Stimulated activated CD4-positive, alpha-beta T cell treated with anti-CD3 and anti-CD28 coated beads, Interleukin-15, amount 100 ng/mL, for 1 hour (primary cell): ENCODE measurements at places on chromosomes 12 and 14.

DNA sequence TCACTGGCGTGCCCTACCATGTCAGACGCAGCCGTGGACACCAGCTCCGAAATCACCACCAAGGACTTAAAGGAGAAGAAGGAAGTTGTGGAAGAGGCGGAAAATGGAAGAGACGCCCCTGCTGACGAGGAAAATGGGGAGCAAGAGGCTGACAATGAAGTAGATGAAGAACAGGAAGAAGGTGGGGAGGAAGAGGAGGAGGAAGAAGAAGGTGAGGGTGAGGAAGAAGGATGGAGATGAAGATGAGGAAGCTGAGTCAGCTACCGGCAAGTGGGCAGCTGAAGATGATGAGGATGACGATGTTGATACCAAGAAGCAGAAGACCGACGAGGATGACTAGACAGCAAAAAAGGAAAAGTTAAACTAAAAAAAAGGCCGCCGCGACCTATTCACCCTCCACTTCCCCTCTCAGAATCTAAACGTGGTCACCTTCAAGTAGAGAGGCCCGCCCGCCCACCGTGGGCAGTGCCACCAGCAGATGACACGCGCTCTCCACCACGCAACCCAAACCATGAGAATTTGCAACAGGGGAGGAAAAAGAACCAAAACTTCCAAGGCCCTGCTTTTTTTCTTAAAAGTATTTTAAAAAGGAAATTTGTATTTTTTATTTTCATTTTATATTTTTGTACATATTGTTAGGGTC, 13.2 kb downstream of the TRIP11 start:
- DNase-seq = no peak

DNA sequence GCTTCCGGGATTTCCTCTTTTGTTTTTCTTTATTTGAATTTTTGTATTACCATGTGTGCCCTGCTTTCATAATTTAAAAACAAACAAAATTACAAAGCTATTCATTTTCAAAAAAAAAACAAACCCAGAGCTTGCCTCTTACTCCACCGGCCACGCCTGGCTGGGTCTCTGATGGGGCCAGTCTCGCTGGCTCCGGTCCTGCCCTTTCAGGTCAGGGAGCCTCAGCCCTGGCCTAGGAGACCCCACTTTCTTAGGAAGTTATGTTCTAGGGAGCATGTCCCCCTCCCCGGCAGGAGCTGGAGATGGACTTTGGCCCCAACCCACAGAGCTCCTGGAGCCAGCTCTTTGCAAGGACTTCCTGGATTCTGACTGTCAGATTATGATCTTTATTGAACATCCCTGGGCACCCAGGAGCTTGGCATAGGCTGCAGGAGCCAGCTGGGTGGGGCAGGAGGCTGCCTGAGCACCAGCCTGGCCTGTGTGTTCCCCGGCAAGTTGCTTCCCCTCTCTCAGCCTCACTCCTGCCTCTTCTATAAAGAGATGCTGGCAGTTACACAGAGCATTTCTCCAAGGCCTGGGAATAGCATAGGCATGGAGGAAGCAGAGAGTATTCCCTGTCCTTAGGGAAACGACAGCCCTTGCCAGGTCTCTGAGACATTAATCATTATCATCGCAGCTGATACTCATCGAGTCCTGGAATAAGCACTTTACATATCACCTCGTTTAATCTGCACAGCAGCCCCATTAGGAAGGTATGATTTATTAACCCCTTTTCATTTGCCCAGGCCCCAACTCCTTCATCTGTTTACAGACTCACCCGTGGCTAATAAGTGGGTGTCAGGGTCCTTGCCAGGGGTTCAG, 3.5 kb downstream of the DEGS2 start:
- no peak for DNase-seq

GRCh38 chr12:94561943-94562411, 88.4 kb downstream of the TMCC3 start:
- no peak for DNase-seq

- DNase-seq = no peak
Measured at GRCh38 chr14:54200726-54201125, 196.1 kb upstream of the CDKN3 start.

DNA sequence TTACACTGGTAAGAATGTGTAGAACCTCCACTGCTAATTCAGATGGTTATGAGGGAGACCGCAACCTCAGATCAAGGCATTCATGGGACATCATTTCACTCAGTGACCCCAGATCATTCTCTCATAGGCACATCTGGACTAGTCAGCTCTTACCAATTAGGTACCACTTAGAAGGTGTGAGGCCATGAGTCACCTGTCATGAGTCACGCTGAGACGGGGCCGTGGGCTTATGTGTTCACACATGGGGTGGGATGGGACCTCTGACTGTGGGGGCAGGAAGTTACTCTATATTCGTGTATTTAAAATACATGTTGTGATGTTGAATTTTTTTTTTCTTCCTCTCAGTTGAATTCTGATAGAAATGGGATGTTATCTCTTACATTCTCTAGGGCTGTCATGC, 55.9 kb downstream of the CCDC92 start:
- DNase-seq = no peak

DNA sequence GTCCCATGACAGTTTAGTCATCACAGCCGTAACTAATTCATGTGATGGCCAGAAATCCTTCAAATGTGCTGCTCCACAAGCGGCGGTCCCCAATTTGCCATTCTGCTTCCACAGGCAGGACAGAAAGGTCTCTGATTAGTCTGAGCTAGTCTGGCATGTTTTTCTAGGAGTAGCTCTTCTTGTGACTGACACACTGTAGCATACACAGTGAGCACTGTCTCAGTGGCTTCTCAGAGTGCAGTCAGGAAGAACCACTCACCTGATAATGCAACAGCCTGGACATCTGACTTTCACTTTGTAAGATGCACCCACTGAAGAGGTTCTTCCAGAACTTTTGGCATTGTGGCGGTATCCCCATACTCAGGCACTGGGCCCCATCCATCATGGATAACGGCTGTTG, 1266.2 kb downstream of the TMEM121 start:
- no peak for DNase-seq

- DNase-seq = no peak
Measured at GRCh38 chr14:90607141-90607540, 209.1 kb downstream of the TTC7B start.

GRCh38 chr14:100236881-100237280, 2.1 kb upstream of the YY1 start:
- DNase-seq = no peak

- DNase-seq = no peak
Measured at GRCh38 chr14:82779301-82779700, 1245.6 kb upstream of the SEL1L start.

GRCh38 chr14:72616294-72616693, 277.6 kb downstream of the DPF3 start:
- DNase-seq = no peak

- DNase-seq = no peak
Measured at GRCh38 chr14:74368441-74368840, 20.2 kb downstream of the VRTN start.

GRCh38 chr12:111225307-111225706, 143.6 kb downstream of the PHETA1 start:
- DNase-seq = no peak

DNA sequence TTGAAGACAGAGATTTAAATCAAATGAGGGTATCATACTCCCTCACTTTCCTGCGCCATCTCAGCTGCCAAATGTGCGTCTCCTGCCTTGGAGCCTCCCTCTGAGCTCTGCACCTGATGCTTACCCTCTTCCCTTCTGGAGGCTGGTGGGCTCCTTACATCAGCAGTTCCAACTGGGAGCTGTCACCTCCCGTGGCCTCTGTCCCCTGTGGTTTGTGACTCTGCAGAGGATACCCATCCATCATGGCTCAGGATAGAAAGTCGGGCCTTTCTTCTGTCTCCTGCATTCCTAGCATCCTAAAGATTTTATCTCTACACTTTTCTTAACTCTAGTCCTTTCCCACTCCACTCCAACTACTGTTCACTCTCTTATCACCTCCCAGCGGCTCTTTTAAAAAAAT, 570.6 kb downstream of the BCL11B start:
- no peak for DNase-seq

GRCh38 chr12:112176321-112177010, 51.1 kb downstream of the TRAFD1 start:
- no peak for DNase-seq

DNA sequence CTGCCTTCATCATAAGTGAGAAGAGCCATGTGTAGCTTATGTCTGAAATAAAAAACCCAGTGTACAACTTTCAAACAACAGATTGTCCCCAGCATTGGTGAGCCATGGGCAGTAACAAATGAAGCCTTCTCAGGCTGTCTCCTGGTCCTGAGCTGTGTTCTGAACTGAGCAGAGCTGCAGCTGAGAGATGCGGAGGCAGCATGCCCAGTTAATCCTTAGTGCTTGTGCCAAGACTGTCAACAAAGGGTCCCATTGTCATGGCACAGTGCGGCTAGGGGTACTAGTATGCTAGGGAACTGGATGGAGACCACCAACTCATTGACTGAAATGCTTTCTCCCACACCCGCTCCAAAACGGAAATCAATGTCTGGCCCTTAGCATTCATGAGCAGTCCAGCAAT, 154.3 kb downstream of the RMST start:
- no peak for DNase-seq

DNA sequence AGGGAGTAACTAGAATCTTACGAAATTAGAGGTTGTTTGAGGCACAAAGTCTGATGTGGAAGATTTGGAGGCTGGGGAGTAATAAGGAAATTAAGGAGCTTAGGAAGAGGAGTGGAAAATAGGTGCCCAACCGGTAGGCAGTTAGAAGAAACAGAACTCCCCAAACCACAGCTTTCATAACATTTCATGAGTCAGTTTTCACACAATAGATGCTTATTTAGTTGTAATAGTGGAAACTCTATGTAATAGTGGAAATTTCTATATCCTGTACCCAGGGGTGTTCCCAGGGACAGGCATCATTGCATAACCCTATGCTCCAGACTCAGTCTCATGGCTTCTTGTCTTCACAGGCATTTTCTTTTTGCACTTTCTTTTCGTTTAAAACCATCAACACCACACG, 8.3 kb downstream of the C3AR1 start:
- DNase-seq = no peak

- no peak for DNase-seq
Measured at GRCh38 chr12:57491393-57492280, 3.8 kb downstream of the MARS1 start.

DNA sequence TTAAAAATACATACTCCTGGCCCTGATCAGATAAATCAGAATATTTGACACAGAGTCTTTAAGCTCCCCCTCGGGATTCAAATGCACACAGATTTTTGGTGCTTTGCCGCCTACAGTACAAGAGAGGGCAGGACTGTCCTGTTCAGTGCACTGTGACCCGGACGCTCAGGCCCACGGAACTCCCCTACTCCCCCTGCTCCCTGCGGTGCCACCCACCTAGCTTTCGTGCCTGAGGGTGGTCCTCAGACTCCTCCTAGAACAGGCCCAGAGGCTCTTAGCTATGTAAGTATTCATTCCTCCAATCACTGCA, 13.7 kb upstream of the SERPINA3 start:
- DNase-seq = no peak

- no peak for DNase-seq
Measured at GRCh38 chr12:47359310-47360092, 279.7 kb upstream of the AMIGO2 start.

DNA sequence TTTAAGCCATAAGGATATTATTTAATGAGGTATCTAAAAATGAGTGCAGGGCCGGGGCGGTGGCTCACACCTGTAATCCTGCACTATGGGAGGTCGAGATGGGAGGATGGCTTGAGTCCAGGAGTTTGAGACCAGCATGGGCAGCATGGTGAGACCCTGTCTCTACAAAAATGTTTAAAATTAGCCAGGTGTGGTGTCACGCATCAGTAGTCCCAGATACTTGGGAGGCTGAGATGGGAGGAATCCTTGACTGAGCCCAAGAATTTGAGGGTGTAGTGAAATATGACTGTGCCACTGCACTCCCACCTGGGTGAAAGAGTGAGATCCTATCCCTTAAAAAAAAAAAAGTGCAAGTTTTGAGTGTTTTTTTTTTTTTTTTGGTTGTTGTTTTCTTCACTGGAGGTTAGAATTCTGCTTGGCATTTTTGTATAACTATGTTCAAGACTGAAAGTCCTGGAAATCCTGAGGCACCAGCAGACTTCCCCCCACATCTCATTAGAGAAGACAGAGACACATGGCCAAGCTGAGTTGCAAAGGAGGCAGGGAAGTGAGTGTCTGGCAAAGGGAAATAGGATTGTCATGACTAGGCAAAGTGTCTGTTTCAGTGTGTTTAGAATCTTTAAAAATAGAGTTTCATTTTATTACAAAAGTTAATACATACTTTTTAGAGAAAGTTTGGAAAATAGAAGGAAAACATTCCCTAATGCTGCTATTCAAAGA, 53.5 kb upstream of the DUSP6 start:
- no peak for DNase-seq

DNA sequence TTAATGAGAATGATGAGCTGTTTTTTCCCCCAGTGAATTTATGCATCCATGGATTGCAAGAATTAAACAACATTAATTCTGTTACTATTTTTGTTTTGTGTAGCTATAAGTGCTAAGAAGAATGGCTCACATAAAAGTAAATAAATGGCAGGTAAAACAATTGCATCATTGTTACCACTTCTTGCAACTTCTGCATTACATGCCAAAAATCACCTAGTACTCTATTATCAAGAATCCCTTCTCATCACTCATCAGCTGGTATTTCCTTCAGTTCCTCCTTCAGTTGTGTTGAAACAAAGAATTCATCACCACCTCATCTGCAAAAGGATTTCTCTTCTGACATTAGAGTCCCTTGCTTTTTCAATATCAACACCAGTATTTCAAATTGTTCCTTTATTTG, 773 bp downstream of the A2M start:
- no peak for DNase-seq

GRCh38 chr14:49972131-49972671, 79.3 kb downstream of the ARF6 start:
- DNase-seq = no peak

GRCh38 chr12:2682296-2683251, 112.2 kb upstream of the FKBP4 start:
- DNase-seq = no peak

DNA sequence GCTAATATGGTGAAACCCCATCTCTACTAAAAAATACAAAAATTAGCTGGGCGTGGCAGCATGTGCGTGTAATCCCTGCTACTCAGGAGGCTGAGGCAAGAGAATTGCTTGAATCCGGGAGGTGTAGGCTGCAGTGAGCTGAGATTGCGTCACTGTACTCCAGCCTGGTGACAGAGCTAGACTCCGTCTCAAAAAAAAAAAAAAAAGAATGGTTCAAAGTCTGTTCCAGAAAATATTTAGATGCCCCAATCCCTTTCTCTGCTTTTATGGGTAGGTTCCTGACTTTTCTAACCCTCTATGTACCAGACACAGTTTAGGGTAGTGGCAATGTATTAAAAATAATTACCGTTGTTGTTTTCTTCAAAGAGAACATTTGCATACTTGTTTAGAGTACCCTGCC, 161.4 kb downstream of the STXBP6 start:
- DNase-seq = no peak

DNA sequence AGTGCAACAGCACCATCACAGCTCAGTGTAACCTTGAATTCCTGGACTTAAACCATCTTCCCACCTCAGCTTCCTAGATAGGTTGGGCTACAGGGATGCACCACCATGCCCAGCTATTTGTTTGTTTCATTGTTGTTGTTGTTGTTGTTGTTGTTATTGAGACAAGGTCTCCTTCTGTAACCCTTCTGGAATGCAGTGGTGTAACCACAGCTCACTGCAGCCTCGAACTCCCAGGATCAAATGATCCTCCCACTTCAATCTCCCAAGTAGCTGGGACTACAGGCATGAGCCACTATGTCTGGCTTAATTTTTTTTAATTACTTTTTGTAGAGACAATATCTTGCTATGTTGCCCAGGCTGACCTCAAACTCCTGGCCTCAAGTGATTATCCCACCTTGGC, 1.2 kb upstream of the NEMP1 start:
- DNase-seq = no peak
